ENCODE measurements at places on chromosomes 7 and 10.

GRCh38 chr7:28748933-28749584 is 209.1 kb downstream of the TRIL start:
- no peak for DNase-seq

DNA sequence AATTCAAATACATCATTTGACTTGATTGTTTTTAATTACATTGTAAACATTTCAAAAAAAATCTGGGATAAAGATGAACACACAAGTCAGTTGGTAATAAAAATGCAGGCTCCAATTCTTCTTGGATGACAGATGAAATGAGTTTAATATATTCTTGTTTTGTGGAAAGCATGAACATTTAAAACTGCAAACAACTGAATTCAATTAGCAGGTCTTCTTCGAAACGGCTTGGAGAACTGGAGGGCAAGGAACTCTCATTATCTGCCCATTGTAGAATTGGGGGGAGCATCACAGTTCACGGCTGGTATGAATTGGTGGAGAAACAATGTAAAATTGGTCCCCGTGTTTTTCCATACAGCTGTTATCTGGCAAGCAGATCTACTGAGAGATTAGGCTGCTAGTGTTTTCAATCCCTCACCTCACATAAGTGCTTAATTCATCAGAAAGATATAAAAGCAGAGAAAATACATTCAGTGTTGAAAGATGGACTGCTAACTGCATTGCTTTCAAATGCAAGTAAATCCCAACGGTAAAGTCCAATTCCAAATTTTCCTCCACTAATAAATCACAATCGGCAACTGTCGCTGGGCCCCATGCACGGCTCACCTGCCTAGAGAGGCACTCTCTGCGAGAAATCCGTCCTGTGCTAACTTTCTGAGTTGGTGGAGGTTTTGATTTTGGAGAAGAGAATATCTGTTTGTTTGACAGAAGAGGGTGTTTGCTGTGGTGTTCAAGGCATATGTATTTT is 199.5 kb downstream of the ZNF438 start:
- DNase-seq: no peak

- peak; percentile 44 for DNase-seq
Measured at GRCh38 chr7:13742126-13742525, 247.3 kb downstream of the ETV1 start.

DNA sequence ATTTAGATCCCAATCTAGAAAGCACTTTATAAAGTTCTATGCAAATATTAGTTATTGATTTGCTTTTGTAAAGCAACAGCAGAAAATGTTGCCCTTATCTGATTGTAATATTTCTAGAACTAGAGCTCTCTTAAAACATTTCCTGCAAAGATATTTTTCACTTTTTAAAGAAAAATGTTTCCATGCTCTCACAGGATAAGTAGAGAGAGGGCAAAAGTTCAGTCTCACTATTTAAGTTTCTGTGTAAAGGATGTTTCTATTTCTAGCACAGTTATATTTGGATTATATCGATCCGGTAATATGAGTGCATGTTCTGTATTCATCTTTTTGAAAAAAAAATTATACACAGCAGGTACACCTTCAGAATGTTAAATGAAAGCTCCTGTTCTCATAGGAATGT is 82.1 kb downstream of the PON1 start:
- no peak for DNase-seq

DNA sequence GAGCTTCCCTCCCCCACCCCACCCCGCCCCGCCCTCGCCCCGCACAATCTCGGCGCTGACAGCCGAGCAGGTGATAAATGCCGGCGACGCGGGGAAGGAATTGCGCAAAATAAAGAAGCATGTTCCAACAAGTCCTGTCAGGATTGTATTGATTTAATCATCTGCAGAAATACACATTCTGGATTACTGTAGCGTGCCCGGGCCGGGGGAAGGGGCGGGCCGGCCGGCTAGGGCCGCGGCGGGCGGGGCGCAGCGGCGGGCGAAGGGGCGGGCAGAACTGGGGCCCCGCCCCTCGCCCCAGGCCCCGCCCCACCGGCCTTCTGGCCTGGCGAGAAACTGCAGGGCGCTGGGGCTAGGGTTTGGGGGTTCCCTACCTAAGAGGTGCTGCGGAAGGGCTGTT is 88.9 kb upstream of the PAX2 start:
- no peak for DNase-seq

GRCh38 chr7:16651396-16652239 is 5.6 kb downstream of the BZW2 start:
- no peak for DNase-seq

DNA sequence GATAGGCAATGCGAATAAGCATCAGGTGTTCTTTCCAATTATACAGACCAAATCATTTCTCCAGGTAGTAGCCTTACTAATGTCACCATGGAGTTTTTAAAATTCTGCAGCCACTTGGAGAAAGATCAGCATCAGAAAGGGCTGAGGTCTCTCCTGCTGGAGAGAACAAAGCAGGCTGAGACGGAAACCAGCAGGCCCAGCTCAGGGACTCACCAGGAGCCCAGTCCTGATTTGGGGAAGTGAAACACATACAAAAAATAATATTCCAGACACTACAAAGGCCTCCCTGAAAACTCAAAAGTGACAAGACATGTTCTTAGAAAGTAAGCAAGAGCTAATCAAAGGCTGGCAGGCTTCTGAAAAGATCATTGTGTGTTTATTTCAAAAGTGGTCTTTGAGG is 207.1 kb upstream of the GHITM start:
- DNase-seq: no peak

DNA sequence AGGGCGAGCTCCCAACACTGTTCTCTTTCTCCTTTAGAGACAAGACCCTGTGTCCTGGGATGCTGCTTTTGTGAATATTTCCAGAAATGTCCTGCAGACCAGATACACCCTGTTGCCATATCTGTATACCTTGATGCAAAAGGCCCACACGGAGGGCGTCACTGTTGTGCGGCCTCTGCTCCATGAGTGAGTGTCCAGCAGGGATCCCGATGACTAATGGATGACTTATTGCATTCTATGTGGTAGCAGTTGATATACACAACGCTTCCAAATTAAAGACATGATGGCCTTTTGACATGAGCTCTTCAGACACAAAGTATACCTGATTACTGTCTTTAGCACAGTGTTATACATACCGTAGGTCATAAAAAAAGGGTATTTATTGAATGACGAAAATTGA is 45.0 kb upstream of the MGAM2 start:
- DNase-seq: no peak

GRCh38 chr7:117737926-117738325 is 135.3 kb downstream of the CTTNBP2 start:
- no peak for DNase-seq

GRCh38 chr10:7015457-7015856 is 395.4 kb downstream of the SFMBT2 start:
- no peak for DNase-seq

GRCh38 chr7:111682588-111683340 is 120.5 kb upstream of the IMMP2L start:
- DNase-seq: no peak

- DNase-seq: no peak
Measured at GRCh38 chr10:17028798-17029197, 100.8 kb downstream of the CUBN start.

DNA sequence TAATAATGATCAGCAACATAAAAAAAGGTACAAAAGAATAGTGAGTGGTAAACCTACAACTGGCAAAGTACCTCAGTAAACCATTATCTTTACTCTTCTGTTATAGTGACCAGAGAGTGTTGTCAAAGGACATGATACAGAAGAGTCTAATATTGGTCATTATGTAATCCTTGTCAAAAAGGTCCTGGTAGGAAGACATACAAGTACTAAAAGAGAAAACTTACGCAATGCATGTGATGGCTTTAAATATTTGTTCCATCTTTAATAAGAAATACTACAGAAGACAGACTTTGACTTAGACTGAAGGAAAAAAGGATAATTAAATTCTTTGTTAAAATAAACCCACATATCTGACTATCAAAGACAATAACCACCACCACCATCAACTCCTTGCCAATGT is 6.5 kb downstream of the DOCK4 start:
- DNase-seq: no peak

GRCh38 chr7:148214101-148214500 is 376.5 kb upstream of the C7orf33 start:
- DNase-seq: no peak

DNA sequence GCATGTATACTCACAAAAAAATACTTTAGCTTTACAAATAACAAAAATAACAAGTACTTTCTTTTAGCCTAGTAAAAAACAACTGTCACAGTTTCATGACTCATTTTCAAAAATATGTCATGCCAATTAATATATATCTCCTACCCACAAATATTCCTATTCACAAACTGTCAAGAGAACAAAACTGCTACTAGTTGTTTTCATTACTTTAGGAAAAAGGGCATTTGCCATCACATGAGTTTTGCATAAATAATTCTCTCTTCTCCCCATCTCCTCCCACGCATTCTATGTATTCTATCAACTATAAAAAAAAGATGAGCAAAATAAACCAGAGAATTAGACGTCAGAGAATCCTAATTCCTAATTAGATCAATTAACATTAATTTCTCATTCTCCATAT is 87.6 kb downstream of the PIP4K2A start:
- DNase-seq: no peak

DNA sequence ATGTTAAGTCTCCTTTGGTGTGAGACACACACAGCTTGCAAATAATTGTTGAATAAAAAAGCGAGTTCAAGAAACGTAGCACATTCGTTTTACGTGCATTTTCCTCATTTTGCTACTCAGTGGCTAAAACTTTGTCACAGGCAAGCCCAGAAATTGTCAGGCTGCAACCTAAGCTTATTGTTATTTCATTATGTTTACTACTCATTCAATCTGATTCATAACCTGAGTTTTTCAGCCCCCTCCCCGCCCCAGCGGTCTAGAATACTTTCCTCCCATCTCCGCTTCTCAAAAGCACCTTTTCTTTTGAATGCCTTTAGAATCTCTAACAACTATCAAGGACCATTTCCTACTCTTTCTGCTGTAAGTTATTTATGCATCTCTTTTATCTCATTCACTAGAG is 1.1 kb downstream of the FAM133B start:
- no peak for DNase-seq

- DNase-seq: no peak
Measured at GRCh38 chr7:70392877-70393435, 739.0 kb upstream of the GALNT17 start.

DNA sequence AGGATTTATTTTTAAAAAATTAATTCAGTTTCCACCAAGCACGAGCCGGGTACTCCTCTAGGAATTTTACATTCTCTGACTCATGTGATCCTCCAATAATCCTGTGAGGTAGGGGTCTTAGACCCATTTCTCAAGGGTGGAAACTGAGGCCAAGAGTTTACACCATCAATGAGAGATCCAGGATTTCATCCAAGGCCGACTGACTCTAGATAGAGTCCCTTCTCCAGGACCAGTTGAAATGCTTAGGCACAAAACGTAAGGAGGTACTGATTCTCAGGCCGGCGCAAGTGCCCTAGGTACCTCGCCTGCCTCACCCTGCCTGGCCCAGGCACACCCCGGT is 95.7 kb upstream of the DUSP5 start:
- DNase-seq: no peak

DNA sequence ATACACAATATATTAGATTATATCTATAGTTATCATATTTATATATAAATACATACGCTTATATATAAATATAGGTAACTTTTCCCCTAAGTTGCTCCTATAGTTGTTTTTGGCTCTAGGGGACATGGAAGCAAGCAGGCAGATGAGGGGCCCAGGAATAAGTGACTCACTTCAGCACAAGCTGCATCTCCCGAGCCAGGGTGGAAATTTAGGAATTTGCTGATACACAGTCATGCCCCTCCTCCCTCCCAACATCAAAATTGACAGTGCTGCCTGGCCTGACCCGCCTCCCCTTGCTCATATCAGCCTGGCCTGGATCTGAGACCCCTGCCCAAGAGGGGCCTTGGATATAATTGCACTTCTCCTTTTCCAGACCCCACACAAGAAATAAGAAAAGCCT is 33.8 kb downstream of the MKI67 start:
- no peak for DNase-seq

DNA sequence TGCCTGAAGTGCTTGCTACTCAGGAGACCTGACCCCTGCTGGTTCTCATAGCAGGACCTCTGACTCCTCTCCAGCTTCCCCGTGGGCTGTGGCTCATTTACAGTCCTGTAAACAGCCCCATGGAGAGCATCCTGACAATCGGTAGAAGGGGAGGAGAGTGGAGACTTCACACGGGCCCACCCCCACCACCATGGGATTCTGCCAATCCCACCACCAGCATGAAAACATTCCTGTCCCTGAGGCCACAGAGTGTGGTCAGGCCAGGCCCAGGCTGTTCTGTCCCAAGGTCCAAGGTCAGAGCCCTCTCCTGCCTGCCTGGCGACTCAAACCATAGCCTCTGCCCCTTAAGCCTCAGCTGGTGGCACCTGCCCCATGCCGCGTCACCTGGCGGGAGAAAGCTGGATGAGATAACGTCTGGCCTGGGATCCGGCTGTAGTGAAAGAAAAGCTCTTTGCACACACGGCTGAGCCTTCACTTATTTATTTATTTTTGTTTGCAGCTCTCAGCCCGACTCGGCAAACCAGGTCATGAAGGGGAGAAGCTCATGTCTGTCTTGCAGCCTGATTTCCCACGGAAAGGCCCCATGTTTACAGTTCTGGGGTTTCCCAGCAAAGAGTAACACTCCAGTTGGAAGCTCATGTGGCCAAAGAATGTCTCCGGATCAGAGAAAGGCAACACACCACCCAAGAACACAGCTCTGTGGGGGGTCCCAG is 293.6 kb upstream of the ZMIZ1 start:
- no peak for DNase-seq

GRCh38 chr7:101733713-101734475 is 83.5 kb upstream of the CUX1 start:
- DNase-seq: no peak

GRCh38 chr7:156192921-156193320 is 380.7 kb upstream of the SHH start:
- DNase-seq: no peak

GRCh38 chr10:123392182-123392963 is 238.2 kb downstream of the BUB3 start:
- DNase-seq: no peak

DNA sequence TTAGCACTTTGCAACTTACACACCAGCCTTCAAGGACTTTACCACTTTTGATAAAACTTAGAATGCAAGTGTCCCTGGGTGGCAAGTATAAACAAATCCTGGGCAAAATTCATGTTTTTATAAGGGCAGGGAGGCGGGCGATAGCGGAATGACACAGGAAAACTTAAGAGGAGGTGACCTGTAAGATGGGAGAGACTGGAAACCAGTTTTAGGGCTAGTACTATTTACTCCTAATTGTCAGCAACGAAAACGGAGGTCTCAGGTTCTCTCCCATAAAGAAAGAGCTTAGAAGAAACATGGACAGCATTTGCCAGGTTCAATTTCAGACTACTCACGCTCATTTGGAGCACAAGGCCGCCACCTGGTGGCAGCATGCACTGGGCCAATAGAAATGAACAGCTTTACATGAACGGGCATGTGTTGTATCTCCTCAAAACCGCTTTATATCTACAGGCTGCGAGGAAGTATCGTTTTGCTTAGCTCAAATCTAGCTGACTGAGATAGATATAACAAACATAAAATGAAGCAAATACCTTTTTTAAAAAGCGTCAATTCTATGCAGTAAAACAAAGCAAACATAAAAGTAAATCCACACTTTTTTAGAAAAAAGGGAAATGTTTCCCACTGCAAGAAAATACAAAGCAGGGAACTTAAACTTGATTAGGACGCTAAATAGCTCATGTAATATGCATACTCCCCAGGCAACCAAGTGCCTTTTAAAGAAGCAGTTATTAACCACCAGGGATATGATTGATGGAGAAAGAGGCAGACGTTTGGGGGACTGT is 37.6 kb upstream of the SVOPL start:
- peak; percentile 60 for DNase-seq

- no peak for DNase-seq
Measured at GRCh38 chr10:86443936-86444335, 77.3 kb upstream of the GRID1 start.

GRCh38 chr10:1605999-1606940 is 131.1 kb downstream of the ADARB2 start:
- DNase-seq: no peak
